ENCODE measurements at places on chromosomes 6 and 20.

- DNase-seq, result no peak
Observed at GRCh38 chr20:24909086-24909780, 39.8 kb upstream of the CST7 start.

DNA sequence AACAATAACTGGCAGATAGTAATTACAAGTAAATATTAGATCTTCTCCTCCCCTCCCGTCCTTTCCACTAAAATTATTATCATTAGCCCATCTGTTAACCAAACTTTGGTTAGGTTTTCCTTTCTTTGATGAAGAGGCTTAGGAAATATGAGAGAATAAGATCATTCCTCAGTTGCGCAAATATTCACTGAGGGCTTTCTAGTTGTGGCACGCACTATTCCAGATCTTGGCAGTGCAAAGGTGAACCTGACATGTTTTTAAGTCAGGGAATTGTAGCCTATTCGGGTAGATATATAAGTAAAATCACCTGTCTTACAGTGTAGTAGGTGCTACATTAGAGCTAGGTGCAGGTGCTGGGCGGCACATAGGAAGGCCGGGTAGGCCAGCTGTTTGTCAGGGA, 31.1 kb downstream of the RNF217 start:
- DNase-seq, result no peak

DNA sequence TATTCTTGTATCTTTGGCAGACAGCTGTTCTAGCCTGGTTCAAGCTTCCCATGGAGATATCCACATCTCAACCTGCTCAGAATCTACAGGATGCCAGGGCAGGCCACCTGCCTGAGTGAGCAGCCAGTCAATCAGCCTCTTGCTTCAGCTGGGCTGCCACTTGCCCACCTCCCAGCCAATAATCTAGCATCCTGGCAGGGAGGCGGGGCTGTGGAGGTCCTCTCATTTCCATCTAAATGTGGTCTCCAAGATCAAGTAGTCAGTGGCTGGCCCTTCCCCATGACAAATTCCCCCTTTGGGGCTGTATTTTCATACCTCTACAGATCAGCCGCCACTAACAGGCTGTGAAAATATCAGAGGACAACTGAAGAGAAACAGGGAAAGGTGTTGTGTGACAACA, 33.0 kb upstream of the SPDEF start:
- no peak for DNase-seq

- no peak for DNase-seq
Observed at GRCh38 chr20:47088335-47088734, 193.7 kb downstream of the EYA2 start.

DNA sequence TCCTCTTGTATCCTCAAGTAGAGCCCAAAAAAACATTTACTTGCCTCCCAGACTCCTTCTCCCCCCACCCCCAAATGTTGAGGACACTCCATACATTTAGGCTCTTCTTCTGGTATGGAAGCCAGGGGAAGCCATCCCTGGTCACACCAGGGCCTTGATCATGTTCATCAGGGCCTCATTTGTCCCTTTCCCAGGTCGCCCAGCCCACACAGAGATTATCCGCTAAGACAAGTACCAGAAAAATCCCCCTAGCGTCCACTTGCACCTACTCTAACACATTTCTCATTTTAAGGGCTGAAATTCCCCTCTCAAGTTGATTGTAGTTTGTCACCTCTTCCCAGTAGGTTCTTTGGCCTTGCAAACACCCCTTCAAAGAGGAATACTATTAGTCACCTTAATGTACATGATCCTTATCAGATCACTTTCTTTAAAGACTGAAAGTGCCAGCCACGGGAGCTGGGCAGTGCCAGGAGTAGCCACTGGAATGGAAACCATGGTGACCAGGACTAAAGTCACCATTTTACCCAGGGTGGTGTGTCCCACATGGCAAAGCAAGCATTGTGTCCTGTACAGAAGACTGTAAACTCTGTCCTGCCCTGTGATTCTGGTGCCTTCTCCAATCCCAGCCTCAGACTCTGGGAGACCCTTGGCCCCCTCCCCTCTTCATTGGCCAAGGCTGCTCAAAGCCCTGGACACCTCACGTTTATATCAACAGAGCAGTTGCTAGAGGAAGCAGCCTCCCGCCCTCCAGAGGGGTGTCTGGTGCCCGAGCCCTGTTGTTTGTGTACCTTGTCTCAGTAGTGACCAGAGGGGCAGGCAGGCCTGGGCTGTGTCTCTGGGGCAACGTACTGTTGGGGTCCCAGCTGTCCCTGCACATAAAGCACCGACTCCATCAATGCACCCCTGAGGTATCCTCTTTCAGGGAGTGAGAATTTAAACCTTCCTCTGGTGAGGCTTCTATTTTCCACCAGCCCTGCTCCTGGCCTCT, 5.0 kb upstream of the APOBEC2 start:
- DNase-seq, result no peak

DNA sequence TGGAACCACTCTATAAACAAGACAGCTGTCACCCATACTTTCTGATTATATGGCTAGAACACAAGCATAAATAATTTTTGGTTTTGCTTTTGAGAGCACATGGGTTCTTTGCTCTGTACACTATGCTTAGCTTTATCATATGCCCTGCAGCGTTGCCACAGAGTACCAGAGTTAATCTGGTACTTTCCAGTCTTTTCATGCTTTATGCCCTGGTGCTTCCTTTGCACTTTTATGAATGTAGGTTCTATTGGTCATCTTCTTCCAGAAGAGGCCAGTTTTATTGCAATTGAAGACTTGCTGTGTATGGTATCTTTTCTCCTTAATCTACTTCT, 20.8 kb downstream of the SHLD1 start:
- DNase-seq, result no peak

- no peak for DNase-seq
Observed at GRCh38 chr6:17280138-17280537, 1.0 kb upstream of the RBM24 start.

DNA sequence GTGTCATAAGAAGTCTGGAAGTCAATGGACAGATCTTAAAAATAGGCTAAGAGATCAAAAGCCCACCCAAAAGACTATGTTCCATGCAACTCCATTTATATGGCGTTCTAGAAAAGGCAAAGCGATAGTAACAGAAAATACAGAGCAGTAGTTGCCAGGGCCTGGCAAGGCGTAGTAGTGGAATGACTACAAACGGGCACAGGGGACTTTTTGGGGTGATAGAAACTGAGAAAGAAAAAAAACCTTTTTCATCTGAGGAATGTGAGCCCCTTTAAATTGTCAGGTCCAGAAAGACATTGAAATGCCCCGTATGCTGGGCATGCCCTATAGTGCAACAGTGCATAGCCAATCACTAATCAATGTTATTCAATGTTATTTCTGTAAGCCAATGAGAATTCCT, 47.2 kb upstream of the FAM50B start:
- DNase-seq, result no peak

- DNase-seq, result no peak
Observed at GRCh38 chr20:18223409-18223808, 64.9 kb upstream of the ZNF133 start.

DNA sequence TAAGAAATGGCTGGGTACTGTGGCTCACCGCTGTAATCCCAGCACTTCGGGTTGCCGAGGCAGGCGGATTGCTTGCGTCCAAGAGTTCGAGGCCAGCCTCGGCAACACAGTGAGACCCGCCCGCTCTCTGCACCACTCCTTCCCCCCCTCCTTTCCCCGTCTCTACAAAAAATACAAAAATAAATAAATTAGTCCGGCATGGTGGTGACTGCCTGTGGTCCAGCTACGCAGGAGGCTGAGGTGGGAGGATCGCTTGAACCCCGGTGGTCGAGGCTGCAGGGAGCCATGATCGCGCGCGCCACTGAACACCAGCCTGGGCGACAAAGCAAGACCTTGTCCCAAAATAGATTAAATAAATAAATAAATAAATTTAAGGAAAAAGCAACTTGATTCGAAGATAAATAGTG, 448 bp upstream of the RNF114 start:
- no peak for DNase-seq

DNA sequence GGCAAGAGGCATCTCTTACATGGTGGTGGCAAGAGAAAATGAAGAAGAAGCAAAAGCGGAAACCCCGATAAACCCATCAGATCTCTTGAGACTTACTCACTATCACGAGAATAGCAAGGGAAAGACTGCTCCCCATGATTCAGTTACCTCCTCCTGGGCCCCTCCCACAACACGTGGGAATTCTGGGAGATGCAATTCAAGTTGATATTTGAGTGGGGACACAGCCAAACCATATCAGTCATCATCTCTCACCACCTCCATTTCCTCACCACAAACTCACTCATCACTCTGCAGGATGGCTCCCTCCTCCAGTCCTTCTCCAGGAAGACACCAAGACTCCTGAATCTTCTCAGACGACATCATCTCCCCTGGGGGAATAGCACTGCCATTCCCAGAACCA, 25.8 kb upstream of the SLC16A10 start:
- DNase-seq, result no peak

DNA sequence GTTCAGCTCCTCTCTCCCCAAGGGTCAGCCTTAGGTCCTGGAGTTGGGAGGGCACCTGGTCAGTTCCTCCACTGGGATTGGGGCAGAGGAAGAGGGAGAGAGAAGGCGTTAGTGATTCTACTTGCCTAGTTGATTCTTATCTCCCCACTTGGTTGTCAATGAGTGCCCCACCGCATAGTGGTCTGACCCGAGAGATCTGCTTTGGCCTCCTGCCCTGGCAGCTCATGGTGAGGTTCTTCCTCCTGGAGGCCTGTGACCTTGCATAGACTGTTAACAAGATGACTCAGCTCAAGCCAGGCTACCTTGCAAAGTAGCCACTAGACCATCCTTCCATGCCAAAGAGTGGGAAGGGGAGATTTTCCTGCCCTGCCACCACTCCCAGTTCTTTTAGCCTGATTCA, 160.6 kb downstream of the TMEM200A start:
- DNase-seq, result no peak

- no peak for DNase-seq
Observed at GRCh38 chr6:13406781-13407180, 78.4 kb upstream of the TBC1D7 start.

DNA sequence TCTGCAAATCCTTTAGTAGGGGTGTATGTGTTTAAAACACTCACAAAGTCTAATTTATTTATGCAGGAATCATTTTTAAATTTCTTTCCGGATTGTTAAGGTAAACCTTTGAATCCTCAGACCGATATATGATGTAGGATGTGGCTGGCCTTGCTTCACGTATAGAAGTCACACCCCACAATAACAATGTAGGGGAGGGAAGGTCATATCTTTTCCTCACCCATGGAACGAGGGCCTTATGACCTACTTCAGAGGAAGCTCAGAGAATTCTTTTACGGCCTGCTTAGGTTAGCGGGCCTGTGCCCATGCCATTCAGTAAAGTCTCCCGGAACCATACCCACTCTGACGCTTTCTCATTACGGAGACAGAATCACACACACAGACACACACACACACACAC, 102.9 kb downstream of the MAP3K7 start:
- no peak for DNase-seq

DNA sequence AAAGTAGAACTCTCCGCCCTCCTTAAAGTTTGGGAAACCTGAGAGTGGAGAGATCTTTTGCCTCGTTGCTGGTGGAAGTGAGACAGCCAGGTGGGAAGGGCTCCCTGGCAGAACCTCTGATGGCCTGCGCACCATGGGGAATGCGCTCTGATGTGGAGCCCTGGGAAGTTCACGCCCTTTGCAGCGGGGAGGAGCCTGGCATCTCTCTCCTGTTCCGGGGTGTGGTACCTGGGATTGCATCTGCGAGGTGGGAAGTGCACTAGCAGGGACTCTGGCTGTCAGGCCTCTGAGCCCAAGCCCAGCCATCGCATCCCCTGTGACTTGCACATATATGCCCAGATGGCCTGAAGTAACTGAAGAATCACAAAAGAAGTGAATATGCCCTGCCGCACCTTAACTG, 159.8 kb downstream of the AKAP7 start:
- DNase-seq, result no peak

GRCh38 chr6:85691478-85691877, 48.8 kb upstream of the SYNCRIP start:
- DNase-seq, result no peak

GRCh38 chr6:235763-236360, 56.4 kb upstream of the DUSP22 start:
- DNase-seq, result no peak

- no peak for DNase-seq
Observed at GRCh38 chr6:19035461-19036195, 648.5 kb downstream of the RNF144B start.

DNA sequence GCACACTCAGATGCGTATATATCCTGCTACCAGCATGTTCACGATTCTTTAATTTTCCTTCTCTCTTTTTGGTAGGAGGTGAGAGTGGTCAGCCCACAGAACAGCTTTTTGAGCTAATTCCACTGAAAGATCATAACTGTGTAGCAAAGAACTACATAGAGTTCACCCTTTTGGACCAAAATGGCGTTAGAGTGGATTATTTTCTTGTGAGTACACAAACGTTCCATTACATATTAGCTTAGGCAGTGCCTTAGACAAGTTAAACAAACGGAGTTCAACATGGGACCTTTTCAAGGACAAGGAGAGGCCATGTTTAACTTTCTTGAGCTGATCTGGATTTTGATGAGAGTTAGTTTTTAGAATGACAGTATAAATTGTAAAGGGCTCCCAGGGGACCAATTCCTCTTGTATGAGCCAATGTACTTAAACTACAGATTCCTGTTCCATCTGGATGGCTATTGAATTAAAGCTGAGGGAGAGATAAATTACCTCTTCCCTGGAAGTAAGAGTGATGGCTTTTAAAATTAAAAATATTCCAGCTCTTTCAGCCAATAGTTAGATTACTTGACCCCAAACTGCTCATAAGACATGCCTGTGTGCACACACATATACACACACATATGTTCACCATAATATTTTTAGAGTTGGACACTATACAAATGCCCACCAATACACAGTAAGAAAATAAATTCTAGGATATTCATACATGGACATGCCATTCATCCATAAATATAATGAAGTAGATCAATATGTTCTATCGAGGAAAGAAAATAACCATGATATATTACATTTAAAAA, 25.6 kb upstream of the ARMH2 start:
- DNase-seq, result no peak
